Adrenal gland (tissue), 19 donors: ENCODE measurements at places on chromosomes 5 and 9.

- H3K4me1 ChIP-seq: peaks cover 6% of the 10 kb centered on the region
- H3K36me3 ChIP-seq: no peaks in the 10 kb centered on the region
- H3K27me3 ChIP-seq: no peaks in the 10 kb centered on the region
- no peak overlapping the region for H3K27ac ChIP-seq
- H3K4me3 ChIP-seq: no peak overlapping the region
Observed at GRCh38 chr9:68709291-68710110, 4.5 kb downstream of the PIP5K1B start.

DNA sequence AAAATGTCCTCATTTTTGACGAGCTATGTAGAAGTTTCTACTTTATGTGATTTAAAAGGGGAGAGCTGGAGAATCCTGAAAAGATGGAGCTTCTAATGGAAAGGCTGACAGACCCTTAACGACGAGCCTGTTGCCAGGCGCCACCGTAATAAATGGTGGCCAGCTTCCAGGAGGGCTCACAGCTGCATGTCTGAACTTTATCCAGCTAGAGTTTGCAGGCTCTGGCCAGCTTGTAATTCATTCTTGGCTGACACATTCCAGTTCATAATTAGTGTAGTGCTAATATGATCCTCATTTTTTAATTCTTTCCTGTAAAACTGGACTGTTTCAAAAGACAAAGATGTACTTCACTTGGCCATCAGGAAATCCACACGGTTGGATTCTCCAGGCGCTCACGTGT, 246.7 kb downstream of the GAS1 start:
- no peaks in the 10 kb centered on the region for H3K36me3 ChIP-seq
- no peak overlapping the region for H3K4me3 ChIP-seq
- no peaks in the 10 kb centered on the region for H3K27me3 ChIP-seq
- H3K27ac ChIP-seq: no peak overlapping the region
- no peaks in the 10 kb centered on the region for H3K4me1 ChIP-seq
- no peak for DNase-seq

DNA sequence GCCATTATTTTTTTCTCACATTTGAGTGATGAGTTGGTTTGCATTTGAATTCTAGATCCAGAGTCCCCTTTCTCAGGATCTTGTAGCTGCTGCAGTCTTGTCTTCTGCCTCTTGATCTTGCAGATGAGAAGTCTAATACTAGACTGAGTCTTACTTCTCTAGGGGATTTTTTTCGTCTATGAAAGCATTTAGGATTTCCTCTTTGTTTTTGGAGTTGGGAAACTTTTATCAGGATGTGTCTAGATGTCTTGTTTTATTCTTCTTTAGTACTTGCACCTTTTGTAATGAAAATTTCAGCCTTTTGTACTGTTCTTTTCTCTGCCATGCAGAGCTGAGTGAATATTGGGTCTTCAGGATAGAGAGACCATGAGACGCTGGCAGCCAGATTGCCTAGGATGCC, 65.4 kb downstream of the ZNF618 start:
- H3K4me3 ChIP-seq: no peak overlapping the region
- H3K27me3 ChIP-seq: no peaks in the 10 kb centered on the region
- no peak overlapping the region for H3K27ac ChIP-seq
- DNase-seq: no peak

GRCh38 chr5:124718380-124718789, 28.1 kb downstream of the ZNF608 start:
- H3K4me3 ChIP-seq: no peak overlapping the region
- peak; percentile 67 for DNase-seq
- H3K27me3 ChIP-seq: no peaks in the 10 kb centered on the region
- H3K36me3 ChIP-seq: no peaks in the 10 kb centered on the region
- H3K4me1 ChIP-seq: peaks cover 14% of the 10 kb centered on the region
- H3K27ac ChIP-seq: peak overlapping the region; percentile 24

GRCh38 chr5:162248107-162248713, 180.6 kb downstream of the GABRG2 start:
- H3K36me3 ChIP-seq: no peaks in the 10 kb centered on the region
- no peak for DNase-seq
- H3K4me3 ChIP-seq: no peak overlapping the region
- H3K27me3 ChIP-seq: no peaks in the 10 kb centered on the region
